ENCODE measurements at places on chromosomes 7 and 10. TPM values are rescaled to one million over a fixed set of nuclear protein-coding genes. Genes with fewer than 3 reads are reported as not detected.

Gene PPP3CB
- polyA plus RNA-seq: 184 TPM

Gene RASSF4
- polyA plus RNA-seq: 68.2 TPM

Gene AASS
- polyA plus RNA-seq: 19.8 TPM

DNA sequence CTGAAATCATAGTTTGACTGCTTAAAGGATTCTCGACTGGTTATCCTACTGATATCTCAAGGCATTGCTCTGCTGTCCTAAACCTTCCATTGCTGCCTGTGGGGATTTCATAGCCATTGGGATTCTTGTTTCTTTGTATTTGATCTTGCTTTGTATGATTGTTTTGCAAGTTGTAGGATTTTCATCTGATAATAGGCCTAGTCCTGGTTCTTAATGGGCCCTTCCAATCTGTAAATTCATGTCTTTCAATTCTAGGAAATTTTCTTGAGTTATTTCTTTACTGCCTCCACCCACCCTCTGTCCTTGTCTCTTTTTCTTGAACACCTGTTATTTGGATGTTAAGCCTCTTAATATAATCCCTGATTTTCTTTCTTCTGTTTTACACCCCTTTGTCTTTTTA is 72.2 kb downstream of the LANCL2 start:
- DNase-seq: no peak

Gene ZNF853
- polyA plus RNA-seq: 15.5 TPM

Gene GIMAP1
- 2.9 TPM for polyA plus RNA-seq

Gene IL2RA
- not detected for polyA plus RNA-seq

Gene WDFY4
- 3.9 TPM for polyA plus RNA-seq

Gene PTF1A
- not detected for polyA plus RNA-seq

DNA sequence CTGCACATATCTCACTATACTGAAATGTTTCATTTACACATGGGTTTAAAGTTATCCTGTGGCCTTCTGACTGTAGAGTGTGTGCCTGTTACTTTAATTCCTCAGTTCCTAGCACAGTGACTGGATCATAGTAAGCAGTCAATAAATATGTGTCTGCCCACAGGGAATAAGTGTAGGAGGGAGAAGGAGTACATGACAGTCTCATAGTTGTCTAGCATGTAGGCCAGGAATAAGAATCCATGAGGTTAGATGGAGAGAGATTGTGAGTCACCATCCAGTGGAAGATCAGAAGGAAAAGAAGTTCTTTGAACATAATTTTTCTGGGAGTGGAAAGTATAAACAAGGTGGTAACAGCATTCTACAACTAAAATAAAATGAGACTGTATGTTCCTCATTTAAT is 36.6 kb upstream of the SEMA3A start:
- no peak for DNase-seq

DNA sequence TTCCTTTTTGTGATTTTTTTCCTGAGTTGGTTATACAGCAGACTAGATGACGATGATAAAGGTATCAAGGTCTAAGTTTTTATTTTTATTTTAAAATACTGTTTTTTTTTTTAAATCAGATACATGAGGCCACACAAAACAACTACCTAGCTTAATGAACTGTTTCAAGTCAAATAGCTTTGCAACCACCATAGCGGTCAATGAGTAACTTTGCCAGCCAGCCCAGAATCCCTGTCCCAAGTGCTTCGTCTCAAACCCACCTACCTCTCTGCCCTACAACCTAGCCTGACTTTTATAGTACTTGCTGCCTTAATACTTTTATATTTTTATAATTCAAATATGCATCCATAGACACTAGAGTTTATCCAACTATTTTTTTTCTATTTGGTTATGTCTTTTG is 676.5 kb downstream of the NRG3 start:
- DNase-seq: no peak

DNA sequence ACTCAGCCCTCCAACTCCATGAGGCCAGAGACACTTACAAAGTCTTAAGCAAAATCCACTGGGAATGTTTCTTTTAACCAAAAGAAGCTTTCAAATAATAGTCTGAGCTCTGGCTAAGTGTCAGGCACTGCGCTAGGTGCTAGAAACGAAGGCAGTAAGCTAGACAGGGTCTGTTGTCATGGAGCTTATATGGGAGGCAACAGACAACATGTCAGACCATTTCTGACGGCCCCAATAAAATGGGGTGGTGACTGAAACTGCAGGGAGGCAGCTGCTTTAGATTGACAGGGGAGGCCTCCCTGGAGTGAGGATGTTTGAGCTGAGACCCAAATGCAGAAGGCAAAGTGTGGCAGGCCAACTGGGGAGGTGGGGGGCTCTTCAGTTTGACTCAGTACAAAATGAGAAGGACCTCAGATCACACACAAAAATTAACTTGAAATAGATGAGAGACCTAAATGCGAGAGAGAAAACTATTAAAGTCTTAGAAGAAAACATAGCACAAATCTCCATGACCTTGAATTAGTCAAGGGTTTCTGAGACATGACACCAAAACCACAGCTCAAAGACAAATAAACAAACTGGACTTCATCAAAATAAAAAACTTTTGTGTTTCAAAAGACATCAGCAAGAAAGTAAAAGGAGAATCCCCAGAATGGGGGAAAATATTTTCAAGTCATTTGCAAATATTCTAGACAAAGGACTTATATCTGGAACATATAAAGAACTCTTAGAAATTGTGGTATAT is 40.6 kb downstream of the SH3PXD2A start:
- no peak for DNase-seq

Gene ELN
- polyA plus RNA-seq: 87.1 TPM

DNA sequence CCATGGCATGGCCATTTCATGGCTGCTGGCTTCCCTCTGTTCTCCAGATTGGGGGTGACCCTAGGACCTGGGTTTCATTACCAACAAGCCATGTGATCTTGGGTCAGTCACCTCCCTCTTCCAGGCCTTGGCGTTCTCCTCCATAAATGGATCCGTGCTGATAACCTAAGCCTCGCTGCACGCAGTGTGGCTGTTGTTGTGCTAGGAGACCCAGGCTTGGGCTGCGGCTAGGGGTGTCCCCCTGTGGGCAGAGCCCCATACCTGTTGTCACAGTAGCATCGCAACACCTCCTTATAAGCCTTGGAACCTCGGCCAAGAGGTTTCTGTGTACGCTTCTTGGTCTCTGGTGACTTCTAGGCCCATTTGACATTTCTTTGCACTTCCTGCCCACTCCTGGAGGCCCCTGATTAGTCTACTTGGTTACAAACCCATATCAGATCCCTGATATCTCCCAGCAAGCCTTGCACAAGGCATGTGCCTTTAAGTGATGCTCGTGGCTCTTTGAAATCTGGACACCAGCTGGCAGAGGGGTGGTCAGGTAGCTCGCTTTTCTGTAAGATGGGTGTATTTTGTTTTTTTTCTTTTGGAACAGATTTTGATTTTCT is 23.6 kb downstream of the ZMIZ1 start:
- no peak for DNase-seq

- DNase-seq: no peak
Measured at GRCh38 chr7:9407816-9408215, 974.4 kb downstream of the NXPH1 start.

DNA sequence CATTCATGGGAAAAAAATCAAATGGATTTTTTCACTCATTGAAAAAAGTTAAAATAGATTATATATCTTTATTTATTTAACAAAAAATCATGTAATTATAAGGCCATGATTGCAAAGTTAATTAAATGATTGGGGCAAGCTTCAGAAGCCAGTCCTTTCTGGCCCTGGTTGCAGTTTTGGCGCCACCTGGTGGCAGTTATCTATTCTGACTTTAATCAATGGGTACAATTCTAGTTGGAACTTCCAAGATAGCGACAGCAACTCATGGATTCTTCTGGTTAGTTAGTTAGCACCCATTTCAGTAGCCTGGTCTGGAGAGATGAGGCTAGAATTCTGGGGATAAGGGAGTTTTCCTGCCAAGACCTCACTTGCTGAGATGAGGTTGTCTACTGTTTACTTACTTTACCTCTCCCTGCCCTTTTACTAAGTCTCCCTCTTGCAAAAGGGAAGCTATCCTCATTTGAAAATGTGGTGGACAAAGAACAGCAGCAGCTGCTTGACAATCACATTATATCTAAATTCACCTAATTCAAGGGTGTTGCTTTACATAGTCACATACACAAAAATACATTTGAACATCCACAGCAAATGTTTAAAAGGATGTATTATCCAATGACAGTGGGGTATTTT is 42.3 kb downstream of the NOC3L start:
- peak; percentile 62 for DNase-seq

Gene SPDYE16
- 4.5 TPM for polyA plus RNA-seq

GRCh38 chr7:84204655-84205054 is 10.1 kb upstream of the SEMA3A start:
- DNase-seq: no peak

Gene MACROH2A2
- 20.5 TPM for polyA plus RNA-seq

DNA sequence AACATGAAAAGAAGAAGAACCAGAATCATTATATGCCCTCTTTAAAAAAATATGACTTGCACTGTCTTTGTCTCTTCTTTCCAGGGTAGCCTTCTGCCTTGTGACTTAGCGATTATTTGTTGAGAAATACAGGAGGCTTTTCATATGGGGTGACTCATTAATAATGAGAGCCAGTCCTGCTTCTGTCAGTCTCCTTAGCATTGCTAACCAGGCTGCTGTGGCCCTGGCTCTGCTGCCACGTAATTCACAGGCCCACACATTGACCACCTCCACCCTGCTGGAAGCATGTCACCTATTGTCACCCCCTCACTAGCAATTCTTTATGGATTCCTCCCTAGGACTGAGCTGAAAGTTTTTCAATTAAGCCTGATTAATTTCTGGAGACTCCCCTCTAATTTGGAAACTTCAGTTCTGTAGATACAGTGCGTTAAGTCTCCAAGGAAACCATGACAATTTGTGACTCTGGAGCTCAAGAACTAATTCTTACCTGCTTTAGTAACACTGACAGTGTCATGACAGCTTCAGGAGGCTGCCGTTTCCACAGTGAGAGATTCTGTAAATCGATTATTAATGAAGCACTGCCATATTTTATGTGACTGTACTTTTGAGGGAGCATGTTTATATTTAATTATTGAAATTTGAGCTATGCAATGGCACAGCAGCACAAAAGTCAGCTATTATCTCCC is 267.9 kb upstream of the SP8 start:
- no peak for DNase-seq

GRCh38 chr10:125127986-125128385 is 32.4 kb downstream of the CTBP2 start:
- no peak for DNase-seq

DNA sequence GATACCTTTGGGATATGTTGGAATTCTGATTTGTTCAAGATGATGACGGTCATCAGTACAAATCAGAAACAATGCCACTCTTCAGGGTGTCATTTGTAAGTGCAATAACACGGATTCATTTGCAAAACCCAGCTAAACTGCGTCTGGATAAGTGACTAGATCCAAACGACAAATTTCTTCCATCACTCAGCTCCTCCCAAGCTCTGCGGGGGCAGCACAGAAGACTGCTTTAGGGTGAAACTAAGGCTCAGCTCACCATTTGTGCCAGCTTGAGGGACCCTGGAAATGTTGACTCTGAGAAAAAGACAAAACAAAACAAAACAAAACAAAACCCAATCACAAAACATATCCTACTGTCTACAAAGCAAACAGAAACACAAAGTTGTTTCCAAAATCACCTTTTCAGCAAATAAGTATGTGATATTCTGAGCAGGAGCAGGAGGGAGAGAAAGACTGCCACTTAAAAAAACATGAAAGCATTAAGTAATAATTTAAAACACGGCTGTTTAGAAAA is 8.0 kb downstream of the EVX1 start:
- DNase-seq: no peak

GRCh38 chr7:128352636-128353035 is 8.9 kb downstream of the PRRT4 start:
- no peak for DNase-seq

GRCh38 chr10:73248259-73248724 is 1.2 kb upstream of the DNAJC9 start:
- no peak for DNase-seq

DNA sequence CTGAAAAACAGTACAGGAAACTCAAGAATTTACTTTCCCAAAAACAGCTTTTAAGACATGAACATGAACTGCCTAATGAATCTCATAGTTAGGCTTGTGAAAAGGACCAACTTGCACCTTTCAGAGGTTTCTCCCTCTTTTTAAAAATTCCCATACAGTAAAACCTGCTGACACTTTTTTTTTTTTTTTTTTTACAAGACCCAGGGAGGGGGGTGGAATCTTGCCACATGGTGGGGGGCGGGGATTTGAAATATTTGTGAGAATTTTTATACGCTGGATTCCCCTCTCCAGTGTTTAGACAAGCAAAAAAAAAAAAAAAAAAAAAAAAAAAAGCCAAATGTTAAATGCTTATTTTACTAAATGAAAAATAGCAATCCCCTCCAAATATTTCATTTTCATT is 57.4 kb downstream of the HIBADH start:
- no peak for DNase-seq
